Urothelium cell line (cell line): ENCODE measurements at places on chromosomes 5 and 9.

DNA sequence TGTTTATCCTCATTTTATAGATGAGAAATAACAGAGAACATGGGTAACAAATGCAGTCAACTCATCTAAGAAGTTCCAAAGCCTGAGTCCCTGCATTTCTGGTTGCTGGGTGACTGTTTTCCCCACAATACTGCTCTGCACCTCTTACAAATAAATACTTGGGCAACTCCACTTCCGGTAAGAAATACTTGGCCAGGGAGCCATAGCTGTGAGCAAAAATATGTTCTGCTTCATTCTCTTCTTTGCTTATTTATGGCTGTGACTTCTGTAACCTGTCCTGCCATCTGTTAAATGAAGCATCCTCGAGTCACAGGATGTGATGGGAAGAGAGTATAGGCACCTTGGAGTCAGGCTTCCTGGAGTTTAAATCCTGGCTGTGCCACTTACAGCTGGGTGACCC is 49.9 kb downstream of the GDNF start:
- no peak for DNase-seq

- DNase-seq, result no peak
These were observed 1668.0 kb upstream of the C9orf72 start for GRCh38 chr9:29241320-29241719.

- DNase-seq, result no peak
These were observed 412.2 kb upstream of the CDH9 start for GRCh38 chr5:27450607-27451006.

GRCh38 chr5:58239045-58239444 is 220.8 kb downstream of the PLK2 start:
- DNase-seq, result no peak

- no peak for DNase-seq
These were observed 75.6 kb downstream of the RALGPS1 start for GRCh38 chr9:126989847-126990842.

- DNase-seq, result no peak
These were observed 29.1 kb downstream of the GPR21 start for GRCh38 chr9:123062351-123063176.

- DNase-seq, result no peak
These were observed 73.1 kb upstream of the FST start for GRCh38 chr5:53407373-53407772.

DNA sequence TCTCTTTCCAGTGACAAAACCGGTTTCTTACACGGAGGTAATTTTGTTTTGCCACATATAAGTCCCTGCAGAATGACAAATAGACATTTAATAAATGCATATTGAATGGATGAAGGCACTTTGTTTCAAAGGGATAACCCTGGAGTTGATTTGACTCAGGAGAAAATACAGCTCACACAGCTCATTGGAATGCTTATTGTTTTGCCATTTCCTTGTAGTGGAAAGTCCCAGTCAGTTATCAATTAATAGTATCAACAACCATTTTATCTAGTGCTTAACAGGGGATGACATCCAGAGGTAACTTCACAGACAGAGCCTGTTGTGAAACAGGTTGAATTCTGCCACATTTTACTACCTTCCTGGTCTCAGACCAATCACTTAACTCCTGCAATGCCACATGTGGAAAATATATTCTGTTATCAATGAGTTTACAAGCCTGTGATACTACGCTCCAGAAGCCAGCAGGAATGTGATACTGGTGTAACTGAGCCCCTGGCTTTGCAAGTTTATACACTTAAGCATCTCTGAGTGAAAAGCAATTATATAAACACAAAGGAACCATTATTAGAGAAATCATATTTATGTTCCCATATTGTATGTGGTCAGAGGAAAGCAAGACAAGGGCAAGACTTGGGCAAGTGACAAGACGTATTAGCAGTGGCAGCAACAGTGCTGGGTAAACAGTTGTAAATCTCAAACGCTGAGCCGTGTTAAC is 123.1 kb upstream of the ANKRD55 start:
- DNase-seq, result no peak

- peak; percentile 60 for DNase-seq
These were observed 292.4 kb downstream of the TRIM32 start for GRCh38 chr9:116979456-116979855.

DNA sequence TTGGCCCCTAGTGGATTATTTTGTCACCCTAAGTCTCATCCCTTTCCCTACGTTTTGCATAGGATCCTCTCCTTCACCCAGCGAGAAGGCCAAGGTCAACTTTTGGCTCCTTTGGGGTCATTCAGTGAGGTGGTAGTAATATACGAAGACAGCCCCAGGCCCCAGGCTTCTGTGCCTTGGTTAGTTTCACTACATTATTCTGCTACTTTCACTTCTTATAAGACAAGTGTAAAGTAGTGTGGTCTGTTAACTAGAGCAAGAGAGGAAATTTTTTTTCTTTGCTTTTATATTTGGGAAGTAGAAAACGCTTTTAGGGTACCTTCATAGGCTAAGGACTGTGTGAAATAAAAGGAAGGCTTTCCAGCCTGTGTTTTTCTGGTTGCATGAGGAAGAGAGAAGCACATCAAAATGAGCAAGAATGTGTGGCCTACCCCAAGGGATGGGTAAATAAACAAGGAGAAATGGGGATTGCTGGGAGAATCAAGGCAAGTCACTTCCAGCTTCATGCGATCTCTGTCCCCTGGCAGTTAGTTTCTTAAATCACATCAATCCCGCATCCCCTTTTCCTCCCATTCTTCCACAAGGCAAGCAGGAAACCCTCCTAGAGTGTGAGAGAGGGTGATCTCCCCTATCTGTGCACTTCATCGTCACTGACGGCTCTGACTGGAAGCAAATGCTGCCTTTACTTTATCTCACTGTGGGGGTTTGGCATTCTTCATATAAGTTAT is 677.0 kb upstream of the WWC1 start:
- DNase-seq, result no peak

DNA sequence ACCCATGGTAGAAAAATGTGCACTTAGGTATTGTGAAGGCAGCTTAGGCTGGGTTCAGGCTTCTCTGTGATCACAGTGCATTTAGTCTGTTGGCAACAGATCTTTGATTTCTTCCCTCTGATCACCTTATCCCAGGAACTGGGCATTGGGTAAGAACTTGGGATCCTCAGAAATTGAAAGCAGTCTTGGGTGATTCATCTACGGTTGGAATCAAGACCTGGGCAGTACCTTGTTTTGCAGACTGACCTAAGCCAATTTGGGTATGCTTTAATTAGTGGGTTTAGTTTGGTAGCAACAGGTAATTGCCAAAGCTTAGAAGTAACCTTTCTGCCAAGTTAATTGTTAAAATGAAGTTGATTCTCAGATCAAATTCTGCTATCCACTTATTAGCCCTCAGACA is 17.8 kb downstream of the ENTREP1 start:
- DNase-seq, result no peak

DNA sequence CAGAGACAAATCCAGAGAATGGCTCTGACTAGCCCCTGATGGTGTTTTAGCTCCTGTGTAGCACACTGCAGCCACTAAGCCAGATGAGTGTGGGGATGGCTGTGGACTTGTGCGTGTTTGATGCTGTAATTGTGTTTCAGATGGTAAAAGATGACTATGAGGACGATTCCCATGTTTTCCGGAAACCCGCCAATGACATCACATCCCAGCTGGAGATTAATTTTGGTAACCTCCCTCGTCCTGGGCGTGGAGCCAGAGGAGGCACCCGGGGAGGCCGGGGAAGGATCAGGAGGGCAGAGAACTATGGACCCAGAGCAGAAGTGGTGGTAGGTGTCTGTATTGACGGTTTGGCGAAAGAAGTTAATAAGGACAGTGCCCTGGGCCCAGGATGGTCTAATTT is 38.0 kb downstream of the HABP4 start:
- DNase-seq, result no peak

GRCh38 chr9:125295657-125296056 is 34.0 kb downstream of the GAPVD1 start:
- no peak for DNase-seq

DNA sequence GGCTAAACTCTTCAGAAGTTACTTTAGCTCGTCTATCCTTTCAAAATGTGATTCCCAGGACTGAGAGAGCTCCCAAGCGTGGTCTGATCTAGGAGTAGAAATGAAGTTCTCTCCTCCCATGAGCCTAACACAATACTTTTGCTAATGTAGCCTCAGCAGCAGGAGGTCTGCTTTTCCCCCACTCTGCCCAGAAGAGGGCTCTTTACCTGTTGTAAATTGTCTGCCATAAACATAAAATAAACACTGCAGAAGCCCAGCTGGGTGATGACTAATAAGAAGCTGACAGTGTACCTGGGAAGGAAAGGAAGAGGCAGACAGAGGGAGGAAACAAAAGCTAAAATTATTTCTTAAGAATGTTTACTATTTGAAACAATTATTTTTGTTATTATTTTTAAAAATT is 15.4 kb downstream of the SLC36A3 start:
- peak; percentile 60 for DNase-seq

DNA sequence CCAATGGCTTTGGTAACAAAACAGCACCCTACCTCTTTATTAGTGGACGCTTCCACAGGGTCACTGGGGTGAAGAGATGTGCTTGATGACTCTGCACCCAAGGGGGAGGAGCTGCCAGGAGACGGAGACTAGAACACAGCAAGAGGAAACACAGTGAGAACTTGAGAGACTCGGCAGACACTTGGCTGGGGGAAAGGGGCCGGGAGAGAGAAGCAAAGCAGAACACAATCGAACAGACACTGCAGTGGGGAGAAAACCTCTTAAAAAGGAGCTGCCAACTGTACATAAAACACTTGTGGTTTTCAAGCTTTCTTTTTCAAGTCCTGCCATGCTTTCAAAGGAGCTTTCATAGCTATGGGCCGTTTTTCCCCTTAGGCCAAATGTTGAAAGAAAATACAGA is 151.0 kb downstream of the ENTREP1 start:
- no peak for DNase-seq

- no peak for DNase-seq
These were observed 551.9 kb upstream of the DMAC1 start for GRCh38 chr9:8351436-8351835.

- no peak for DNase-seq
These were observed 35.5 kb upstream of the GLRX start for GRCh38 chr5:95858023-95858461.

GRCh38 chr9:78572266-78572665 is 275.3 kb downstream of the PSAT1 start:
- no peak for DNase-seq

DNA sequence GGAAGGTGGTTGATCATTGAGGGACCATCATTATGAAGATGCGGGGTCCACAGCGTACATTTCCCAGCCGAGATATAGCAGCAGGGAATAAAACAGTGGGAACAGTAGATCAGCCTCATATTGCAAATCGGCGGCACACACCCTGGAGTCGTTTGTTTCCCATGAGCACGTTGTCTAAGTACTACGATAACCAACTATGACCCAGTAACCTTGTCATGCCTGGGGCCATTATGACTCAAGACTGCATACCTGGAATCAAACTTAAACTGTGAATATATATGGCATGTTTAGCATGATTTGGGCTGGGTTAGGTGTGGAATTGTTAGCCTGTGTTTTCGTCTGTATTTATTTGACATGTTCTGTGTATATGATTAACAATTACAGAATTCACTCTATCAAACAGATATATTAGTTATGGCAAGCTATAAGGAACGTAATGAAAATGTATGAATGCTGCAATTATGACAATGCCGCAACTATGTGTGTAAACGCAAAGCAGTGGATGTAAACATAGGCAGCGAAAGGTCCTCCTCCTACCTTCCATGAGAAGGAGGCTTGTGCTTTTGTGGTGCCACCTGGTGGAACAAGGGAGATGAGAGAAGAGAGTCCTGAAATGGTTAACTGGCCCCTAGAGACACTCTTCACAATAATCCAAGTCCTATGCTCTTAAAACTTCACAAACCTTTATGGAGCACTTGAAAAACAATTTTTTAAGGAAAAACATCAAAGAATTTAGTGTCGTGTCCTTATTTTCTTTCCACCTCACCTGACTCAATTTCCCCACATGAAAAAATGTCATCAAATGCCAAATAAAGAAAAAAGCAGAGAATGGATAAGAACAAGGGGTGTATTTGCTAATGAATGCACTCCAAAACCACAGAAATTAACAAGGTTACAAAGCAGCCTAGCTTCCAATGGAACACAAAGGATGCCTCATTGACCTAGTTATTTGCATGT is 47.1 kb downstream of the SEMA5A start:
- DNase-seq, result peak; percentile 67

DNA sequence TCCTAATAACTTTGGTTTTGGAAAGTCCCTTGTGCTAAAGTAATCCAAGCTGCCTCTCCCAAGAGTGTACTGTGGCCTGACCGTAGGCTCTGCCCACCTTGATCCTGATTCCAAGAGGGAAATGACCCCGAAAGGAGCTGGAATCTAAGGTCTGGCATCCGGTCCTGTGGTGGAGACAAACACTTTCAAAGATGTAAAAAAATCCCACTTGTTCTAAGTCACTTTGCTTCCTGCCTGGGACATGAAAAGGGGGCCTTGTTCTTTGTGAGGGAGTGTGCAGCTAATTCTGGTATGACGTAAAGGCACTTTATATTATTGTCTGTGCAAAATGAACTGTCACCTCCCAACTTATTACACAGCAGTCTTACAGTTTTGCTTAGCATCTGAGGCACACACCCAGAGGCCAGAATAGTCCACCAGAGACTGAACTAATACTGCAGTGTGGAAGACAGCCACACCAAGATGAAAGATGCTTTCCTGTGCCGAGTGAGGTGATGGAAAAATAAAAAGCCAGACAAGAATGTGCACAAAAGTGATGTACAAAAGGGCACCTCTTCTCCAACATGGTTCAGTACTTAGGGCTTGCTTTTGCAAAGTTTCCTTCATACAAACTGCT is 128.7 kb downstream of the SLC12A2 start:
- DNase-seq, result no peak

DNA sequence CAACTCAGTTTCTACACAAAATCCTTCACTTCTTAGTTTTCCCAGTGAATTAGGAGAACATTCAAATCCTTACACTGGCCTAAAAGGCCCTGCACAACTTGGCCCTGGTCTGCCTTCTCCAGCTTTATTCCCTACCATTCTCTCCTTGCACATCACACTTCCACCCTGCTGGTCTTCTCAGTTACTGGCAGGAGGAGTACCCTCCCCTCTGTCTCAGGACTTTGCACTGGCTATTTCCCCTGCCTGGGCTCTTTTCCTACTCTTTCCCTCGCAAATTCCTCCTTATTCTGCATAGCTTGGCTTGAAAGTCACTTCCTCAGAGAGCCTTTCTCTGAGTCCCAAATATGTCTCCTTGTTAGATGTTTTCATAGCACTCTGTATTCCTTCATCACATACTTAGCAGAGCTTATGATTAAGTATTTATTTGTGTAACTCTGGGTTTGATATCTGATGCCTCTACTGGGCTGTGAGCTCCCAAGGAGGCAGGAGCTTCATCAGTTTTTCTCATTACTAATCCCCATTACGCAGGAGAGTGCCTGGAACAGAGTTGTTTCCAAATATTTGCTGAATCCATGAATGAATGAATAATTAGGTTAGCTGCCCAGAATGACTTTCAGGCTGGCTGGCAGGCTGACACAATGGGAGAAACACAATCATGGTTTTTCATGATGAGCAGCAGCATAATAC is 159.8 kb upstream of the KLF9 start:
- no peak for DNase-seq

- DNase-seq, result no peak
These were observed 15.8 kb upstream of the UBAC1 start for GRCh38 chr9:135976944-135977343.

GRCh38 chr9:37363124-37363523 is 59.4 kb upstream of the GRHPR start:
- no peak for DNase-seq
